CD4-positive, alpha-beta memory T cell (primary cell): ENCODE measurements at places on chromosomes 5 and 9. TPM values are rescaled to one million over a fixed set of nuclear protein-coding genes. Genes with fewer than 3 reads are reported as not detected.

GRCh38 chr5:113510836-113511451 is 2.5 kb upstream of the YTHDC2 start:
- peak; percentile 31 for DNase-seq

DNA sequence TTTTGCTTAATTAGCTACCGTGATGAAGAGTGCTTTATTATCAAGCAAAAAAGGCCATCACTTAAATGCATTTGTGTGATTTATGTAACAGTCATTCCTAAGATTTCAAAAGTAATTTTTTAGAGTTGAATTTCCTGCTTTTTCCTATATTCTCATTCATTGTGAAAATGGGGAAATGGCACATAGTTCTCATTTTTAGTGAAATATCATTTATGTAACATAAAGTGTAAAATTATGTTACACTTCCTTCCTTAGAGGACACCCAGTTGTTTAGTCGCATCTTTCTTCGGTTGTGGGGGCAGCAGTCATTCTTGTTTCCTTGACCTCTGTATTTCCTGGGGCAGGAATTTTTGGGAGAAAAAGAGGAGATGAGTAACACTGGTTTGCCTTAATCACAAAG is 142.8 kb downstream of the MAST4 start:
- no peak for DNase-seq

DNA sequence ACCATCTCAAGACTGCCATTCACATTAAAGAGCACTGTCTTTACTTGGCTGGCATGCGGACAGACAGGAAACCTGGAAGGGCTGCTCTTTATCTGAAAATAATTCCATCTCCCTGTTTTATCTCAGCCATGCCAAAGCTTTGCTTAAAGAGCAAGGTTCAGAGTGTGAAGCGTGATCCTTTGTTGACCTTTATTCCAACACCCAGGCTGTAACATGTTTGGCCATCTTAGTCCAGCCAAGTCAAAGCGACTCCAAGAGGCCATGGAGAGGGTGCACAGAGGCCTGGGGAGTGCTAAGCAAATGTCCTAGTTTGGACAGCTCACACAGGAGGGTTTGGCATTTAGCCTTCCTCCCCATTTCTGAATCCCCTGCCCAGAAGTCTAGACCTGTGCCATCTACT is 194.7 kb downstream of the PJA2 start:
- DNase-seq, result no peak

- DNase-seq, result no peak
Observed at GRCh38 chr5:166499447-166500240, 1791.8 kb upstream of the WWC1 start.

Gene EQTN
- total RNA-seq, result not detected

- no peak for DNase-seq
Observed at GRCh38 chr5:135993335-135993879, 35.4 kb upstream of the TGFBI start.

GRCh38 chr9:69546265-69546664 is 125.9 kb downstream of the APBA1 start:
- DNase-seq, result no peak

Gene GRXCR2
- total RNA-seq, result not detected

- no peak for DNase-seq
Observed at GRCh38 chr9:87123830-87124229, 176.5 kb upstream of the GAS1 start.
